Thoracic aorta (tissue), 2 donors: ENCODE measurements at places on chromosomes 13 and 19.

- no peaks in the 10 kb centered on the region for H3K4me1 ChIP-seq
- no peaks in the 10 kb centered on the region for H3K27me3 ChIP-seq
- H3K27ac ChIP-seq, result no peak overlapping the region
- H3K4me3 ChIP-seq, result no peak overlapping the region
- DNase-seq, result no peak
Observed at GRCh38 chr13:89980896-89981295, 1366.6 kb upstream of the MIR17HG start.

DNA sequence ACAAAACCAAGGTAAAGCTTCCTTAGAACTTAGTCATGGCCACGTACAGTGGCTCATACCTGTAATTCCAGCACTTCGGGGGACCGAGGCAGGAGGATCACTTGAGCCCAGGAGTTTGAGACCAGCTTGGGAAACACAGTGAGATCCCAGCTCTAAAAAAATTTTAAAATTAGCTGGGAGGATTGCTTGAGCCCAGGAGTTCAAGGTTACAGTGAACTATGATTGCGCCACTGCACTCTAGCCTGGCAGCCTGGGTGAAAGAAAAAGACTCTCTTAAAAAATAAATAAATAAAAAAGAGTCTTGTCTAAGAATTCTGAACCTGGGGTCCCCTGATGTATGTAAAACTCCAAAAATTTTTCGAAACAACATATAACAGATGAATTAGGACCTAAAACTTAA, 34.9 kb downstream of the N4BP2L2 start:
- no peak for DNase-seq
- no peak overlapping the region for H3K27ac ChIP-seq
- H3K36me3 ChIP-seq, result peaks cover 8% of the 10 kb centered on the region
- H3K4me1 ChIP-seq, result no peaks in the 10 kb centered on the region

DNA sequence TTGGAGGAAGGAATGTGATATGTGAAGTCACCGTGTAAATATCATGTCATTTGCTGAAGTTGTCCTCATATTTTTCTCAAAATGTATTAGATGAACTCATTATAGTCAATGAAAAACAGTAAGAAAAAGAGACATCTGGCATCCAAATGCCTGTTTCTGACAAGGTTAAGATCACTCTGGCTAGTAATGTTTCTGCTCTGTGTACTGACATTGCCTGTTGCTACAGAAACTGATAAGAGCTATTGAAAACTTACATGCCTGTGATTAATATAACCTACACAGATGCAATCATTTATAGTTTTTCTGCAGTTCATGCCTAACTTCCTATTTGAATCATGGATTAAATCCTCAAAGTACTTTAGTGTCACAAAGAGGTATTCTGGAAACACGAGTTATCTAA, 249.8 kb downstream of the NBEA start:
- no peaks in the 10 kb centered on the region for H3K4me1 ChIP-seq
- H3K4me3 ChIP-seq, result no peak overlapping the region
- no peak for DNase-seq
- no peaks in the 10 kb centered on the region for H3K27me3 ChIP-seq

DNA sequence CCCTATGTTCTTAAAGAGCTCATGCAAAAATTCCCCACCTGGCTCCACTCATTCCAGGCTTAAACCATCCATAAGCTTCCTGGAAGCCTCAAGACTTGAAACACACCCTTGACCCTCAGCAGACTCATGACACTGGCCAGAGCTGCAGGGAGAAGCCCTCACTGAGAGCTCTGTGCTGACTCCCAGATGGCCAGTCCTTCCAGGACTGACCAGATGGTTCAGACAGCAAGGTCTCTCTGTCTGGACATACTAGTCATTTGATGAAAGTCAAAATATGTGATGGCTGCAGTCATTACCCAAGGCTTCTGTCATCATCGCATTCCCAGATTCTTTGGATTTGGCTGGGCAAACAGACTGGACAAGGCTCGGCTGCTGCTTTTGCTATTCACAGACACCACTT, 397.4 kb downstream of the FOXO1 start:
- H3K4me1 ChIP-seq, result peaks cover 28% of the 10 kb centered on the region
- H3K27me3 ChIP-seq, result no peaks in the 10 kb centered on the region
- DNase-seq, result no peak
- H3K36me3 ChIP-seq, result no peaks in the 10 kb centered on the region
- H3K27ac ChIP-seq, result no peak overlapping the region
- H3K4me3 ChIP-seq, result no peak overlapping the region
